ENCODE measurements at places on chromosomes 16 and 17. TPM values are rescaled to one million over a fixed set of nuclear protein-coding genes. Genes with fewer than 3 reads are reported as not detected.

SALL1 gene
- 70.7 TPM for total RNA-seq

GRCh38 chr17:57949649-57950048 is 5.6 kb downstream of the CUEDC1 start:
- DNase-seq = no peak

DNA sequence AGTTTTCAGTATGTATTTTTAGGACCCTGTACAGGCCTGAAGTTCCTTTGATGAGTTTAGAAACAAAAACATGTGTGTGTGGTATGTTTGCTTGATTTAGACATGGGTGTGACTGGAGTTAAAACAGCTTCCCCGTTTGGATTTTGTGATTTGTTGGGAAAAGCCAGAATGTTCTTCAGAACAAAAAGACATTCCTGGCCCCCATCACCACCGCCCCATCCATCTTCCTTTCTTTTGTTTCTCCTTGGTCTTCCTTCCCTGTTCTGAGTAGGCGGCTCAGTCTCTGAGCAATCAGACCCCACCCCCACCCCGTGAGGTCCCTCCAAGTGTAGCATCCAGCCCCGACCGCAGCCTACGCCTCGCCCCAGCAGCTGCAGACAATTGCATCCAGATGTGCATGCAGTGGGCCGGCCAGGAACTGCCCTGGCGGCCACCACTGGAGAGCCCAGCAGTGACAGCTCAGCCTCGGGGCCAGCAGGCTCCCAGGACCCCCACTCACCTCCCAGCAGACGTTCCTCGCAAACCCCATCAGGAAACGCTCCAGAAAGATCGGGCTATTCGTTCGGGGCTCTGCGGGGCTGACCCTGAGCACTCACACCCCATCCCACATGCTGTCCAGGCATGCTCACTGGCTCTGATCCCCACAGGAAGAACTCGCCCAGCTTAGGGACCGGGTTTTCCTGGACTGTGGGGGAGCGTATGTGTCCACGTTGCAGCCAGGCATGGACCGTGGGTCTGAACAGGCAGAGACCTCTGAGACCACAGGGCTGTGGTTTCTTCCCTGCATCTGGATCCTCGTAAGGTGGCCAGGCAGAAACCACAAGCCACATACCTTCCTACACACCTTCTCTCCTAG is 99.8 kb upstream of the CDH5 start:
- peak; percentile 48 for DNase-seq

GRCh38 chr17:27906226-27906580 is 13.0 kb upstream of the LYRM9 start:
- no peak for DNase-seq

DNA sequence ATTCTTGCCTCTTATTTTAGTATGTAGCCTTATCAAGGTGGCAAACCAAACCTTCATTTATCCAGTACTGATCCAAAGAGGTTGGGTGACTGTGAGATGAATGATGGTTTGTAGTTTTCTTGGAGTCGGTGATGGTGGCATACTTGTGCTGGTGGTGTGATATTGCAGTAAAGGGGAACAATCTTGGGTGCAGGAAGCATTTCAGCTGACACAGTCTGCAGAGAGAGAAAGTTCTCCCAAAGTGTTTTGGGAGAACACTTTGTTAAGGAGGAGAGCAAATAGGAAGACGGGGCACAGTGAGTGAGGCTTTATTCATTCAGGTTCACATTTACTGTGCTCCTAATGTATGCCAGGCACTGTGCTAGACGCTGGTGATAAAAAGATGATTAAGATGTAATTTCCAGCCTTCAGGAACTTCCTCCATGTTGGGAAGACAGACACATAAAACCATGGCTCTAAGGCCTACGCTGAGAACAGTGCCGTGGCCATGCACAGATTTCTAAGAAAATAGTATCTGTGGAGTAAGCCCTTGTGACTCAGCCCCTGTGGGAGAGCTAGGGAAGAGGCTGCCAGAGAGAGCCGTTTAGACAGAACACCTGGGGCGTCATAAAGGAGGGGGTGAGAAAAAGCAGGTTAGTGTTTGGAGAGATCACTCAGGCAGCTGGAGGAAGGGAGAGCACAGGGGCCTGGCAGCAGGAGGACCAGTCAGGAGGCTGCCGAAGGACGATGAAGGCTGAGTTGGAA is 13.8 kb downstream of the HEATR3 start:
- no peak for DNase-seq

DNA sequence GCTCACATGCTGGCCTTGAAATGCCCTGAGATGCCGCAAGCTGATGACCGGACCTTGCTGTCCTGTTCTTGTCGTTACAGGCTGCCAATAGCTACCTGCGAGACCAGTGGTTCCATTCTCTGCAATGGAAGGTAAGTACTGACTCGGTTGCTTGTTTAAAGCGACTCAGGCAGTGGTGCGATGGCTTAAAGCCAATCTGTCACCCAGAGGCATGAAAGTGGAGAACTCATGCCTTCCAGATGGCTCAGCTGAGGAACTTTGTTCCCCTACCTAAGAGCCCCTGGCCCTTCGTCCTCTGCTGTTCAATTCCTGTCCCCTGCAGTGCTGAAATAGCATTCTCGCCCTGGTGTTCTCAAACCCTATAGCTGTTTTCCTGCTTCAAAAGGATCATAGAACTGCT is 158.3 kb upstream of the PLCG2 start:
- DNase-seq = no peak

DNA sequence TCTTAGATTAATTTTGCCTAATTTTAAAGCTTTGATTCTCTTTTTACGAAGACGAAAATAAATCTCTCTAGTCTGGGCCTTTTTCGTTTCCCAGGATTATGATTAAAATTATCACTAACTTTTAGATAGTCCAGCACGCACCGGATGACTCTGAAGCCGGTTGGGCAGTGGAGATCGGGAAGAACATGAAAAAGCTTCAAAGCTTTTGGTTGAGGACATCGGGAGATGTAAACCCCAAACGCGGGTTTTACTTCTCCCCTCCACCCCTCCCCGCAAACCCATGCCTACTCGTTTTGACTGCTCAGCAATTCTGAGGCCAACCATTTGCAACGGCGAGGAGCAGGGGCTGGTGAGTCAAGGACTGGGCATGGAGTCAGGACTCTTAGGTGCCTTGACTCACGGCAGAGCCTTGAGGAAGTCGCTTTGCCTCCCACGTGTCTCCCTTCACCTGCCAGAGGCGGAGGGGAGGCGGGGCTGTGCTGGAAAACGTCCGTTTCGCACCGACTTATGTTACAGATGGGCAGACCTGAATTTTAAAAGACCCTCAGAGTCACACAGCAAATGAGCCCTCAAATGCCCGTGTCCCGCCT is 989 bp upstream of the DUSP14 start:
- peak; percentile 61 for DNase-seq
